ENCODE measurements at places on chromosomes 6 and 20.
A peak's percentile ranks its signal among the peaks of the same experiment; 100 is the strongest.

DNA sequence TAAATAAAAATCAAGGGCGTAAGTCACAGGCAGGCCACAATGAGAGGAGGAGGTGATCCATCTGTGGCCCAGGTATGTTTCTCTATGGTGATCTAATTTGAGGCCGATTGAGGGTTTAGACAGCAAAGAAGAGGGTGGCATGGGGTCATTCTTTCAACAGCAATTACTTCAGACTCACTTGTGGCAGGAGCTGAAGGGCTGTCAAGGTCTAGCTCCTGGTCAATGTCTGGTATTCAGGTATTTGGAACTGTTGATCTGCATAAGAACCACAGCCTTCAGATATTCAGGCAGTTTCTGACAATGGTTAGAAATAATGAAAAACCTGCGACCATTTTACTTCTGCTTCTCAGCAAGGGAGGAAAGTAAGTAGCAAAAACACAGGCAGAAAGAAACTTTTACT is 259.6 kb downstream of the FOXC1 start:
- no peak for DNase-seq

DNA sequence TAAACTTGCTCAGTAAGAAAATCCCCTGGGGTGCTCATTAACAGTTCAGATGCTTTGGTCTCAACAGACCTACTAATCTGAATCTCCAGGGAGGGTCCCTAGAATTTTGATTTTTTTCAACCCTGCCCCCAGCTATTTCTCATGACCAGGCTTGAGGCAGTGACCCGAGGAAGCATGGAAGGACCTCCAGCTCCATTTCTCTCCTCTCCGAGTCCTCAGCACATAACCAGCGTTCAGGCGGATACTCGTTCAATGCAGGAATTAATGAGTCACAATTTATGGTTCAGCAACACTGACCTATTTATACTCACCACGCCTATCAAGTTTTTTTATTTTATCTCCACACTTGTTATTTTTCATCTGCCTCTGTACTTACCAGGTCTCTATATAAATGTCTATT is 369.2 kb upstream of the CDH4 start:
- no peak for DNase-seq

GRCh38 chr6:1635305-1636010 is 25.7 kb downstream of the FOXC1 start:
- no peak for DNase-seq

DNA sequence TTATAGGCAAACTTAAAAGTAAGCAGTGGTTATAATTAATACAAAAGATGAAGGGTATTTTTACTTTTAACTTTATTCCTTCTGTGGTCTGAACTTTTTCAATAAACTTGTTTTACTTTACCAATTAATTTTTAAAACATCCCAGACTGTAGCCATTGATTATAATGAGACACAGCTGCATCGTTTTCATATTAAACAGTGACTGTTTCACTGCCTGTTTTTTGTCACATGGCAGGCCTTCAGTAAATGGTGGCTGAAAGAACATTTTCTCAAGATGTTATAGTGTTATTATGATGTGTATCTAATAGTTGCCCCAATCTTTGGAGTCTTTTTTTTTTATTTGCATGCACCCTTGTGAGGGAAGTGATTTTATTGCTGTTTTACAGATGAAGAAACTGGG is 95.1 kb downstream of the PLCB4 start:
- DNase-seq = no peak

- no peak for DNase-seq
Observed at GRCh38 chr6:150177952-150178520, 35.2 kb downstream of the PPP1R14C start.

GRCh38 chr20:50408526-50409364 is 101.4 kb upstream of the PTPN1 start:
- DNase-seq = no peak

DNA sequence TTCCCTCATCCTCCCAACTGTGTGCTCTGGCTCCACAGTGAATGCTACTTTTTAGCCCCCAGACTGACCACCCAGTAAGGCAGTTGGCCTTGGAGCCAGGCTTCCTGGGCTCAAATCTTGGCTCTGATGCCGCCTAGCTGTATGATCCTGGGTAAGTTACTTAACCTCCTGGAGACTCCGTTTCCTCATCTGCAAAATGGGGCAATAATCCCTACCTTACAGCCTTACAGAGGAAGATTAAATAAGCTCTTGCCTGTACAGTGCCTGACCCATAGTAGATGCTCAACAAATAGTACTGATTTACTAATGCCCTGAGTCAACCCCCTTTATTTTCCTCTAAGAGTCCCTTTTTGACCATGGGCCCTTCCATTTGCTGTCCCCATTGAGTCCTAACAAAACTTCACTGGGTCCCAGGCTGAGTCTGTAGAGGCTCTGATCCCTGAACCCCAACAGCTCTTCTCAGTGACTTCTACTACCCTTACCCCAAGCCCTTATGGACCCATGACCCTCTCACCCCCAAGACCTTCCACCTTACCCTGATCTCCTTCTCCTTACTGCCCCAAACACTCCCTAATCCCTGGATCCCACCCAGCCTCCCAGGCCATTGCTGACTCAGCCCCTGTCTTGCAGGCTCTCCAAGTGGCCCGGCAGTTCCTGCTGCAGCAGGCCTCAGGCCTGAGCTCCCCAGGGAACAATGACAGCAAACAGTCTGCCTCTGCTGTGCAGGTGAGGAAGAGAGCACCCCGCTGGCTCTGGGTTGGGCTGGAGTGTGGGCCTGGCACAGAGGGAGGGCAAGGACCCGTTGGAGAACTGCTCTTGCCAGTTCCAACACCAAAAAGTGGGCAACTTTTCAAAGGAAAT is 31.4 kb downstream of the FOXP4 start:
- DNase-seq = no peak

- no peak for DNase-seq
Observed at GRCh38 chr6:138493413-138493812, 5.9 kb downstream of the NHSL1 start.

GRCh38 chr20:50107796-50108331 is 5.1 kb downstream of the UBE2V1 start:
- no peak for DNase-seq

- DNase-seq = no peak
Observed at GRCh38 chr6:141050471-141050870, 1082.3 kb upstream of the GJE1 start.

GRCh38 chr20:33915726-33916331 is 77.9 kb upstream of the RALY start:
- peak; percentile 47 for DNase-seq

GRCh38 chr6:14658886-14659561 is 541.5 kb downstream of the CD83 start:
- no peak for DNase-seq

- no peak for DNase-seq
Observed at GRCh38 chr20:52482044-52482443, 290.5 kb upstream of the ZFP64 start.

DNA sequence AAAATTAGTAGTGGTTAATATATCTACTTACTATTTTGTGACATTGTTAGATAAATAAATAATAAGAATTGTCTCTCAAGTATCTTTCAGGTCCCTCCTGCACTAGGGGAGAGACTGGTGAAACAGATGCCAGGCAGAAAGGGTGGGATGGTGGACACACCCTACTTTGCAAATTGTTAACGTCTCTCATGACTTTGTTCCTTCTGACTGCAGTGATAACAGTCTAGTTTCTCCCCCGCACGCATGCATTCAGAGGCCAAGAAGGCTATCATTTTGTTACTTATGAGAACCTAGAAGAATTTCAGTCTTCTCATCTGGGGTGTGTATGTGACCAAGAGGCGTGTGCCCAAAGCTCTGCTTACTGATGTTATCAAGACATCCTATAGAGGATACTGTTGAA is 152.3 kb downstream of the EDN1 start:
- no peak for DNase-seq

DNA sequence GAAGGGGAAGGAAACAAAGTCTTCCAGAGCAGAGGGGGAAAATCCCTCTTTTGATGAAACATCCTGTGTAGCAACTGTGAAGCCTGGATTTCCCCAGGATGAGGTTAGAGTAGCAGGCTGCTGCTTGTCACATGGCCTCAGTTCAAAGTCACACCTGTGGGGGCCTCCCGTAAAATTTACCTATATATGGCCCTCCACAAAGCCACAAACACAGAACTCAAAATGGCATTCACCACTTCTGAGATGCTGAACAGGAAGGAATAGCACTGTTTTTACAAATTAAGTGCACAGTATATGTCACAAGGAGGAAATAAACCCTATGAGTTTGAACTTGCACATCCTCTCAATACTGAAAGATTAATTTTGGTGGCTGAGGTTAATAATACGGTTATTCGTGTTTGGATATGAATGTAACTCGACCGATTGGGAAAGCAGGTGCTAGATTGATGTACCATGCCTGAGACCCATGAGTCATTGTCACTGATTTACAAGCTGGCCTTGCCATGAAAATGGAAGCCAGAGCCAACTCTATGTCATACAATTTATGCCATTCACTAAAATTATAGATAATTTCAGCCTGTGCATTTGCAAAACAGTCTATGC is 70.6 kb downstream of the SGK1 start:
- DNase-seq = peak; percentile 34

- DNase-seq = no peak
Observed at GRCh38 chr6:156795825-156796224, 18.6 kb downstream of the ARID1B start.

GRCh38 chr20:56656632-56657031 is 27.5 kb downstream of the TFAP2C start:
- DNase-seq = no peak

DNA sequence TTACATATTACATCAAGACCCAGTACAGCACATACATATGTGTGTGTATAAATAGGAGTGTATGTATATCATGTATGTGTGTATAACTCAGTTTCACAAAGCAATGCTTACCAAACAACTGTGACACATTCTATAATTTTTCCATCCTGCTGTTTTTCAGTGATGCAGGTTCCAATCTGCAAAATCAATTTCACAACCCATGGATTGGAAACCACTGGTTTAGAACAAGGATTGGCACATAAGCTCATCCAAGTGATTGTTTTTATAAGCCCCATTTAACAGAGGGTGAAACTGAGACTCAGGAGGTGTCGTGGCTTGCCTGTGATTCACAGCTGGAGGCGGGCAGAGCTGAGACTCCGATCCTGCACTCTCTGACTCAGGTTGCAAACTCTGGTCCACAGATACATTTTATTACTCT is 158.2 kb downstream of the ZMYND8 start:
- DNase-seq = peak; percentile 56

DNA sequence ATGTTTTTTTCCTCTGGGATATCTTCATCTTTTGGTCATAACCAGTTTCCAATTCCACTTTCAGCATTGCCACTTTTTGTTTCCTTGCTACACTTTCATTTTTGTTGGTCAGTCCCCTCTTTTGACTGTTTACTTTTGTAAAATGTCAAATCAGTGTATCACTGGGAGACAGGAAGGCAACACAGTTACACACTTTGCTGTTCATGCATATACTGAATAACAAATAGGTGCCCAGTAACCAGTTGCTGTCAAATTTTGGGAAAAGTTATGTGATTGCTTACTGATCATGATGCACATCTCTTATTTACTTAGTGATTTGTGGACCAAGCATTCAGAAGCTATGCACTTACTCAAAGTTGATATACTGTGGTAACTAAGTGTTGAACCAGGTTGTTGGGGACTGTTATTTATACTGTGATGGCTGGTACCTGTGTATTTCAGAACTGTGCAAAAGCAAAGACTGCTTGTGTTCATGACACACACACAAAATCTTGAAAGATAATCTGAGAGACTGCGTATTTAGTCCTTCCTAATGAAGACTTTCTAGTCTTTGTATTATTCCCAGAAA is 41.0 kb downstream of the ZNF292 start:
- DNase-seq = no peak

DNA sequence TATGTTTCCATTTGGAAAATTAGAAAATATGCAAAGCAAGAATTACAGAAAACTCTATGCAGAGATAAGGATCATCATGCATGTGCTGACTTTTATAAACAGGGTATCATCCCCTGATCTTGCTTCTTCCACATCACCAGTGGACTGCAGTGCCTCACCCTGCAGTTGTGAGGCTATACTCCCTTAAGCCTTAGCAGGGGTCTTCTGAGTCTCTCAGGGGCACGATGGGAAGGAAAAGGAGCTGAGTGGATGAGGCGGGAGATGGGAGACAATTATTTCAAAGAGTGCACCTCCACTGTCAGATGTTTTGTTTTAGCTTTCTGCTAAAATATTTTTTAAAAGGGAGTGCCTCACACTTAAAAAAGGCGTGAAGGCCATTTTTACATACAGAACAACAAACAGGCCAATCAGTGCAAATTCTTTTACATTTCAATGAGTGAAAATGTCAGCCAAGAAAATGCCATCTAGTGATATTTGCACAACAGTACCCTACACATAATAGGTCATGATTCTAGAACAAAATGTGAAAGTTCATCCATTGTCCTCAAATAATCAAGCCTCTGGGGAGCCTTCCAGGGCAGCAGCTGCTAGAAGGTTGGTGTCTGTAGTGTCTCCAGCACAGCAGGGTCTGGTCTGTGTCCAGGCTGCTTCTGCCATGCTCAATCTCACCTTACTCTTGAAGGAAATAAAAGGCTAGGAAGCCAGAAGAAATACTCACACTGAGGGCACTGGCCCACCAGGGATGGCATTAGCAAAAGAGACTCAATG is 13.2 kb upstream of the SERPINB9 start:
- no peak for DNase-seq

GRCh38 chr6:121158438-121158837 is 175.8 kb downstream of the TBC1D32 start:
- DNase-seq = no peak

GRCh38 chr6:21772477-21772876 is 178.9 kb downstream of the SOX4 start:
- no peak for DNase-seq

DNA sequence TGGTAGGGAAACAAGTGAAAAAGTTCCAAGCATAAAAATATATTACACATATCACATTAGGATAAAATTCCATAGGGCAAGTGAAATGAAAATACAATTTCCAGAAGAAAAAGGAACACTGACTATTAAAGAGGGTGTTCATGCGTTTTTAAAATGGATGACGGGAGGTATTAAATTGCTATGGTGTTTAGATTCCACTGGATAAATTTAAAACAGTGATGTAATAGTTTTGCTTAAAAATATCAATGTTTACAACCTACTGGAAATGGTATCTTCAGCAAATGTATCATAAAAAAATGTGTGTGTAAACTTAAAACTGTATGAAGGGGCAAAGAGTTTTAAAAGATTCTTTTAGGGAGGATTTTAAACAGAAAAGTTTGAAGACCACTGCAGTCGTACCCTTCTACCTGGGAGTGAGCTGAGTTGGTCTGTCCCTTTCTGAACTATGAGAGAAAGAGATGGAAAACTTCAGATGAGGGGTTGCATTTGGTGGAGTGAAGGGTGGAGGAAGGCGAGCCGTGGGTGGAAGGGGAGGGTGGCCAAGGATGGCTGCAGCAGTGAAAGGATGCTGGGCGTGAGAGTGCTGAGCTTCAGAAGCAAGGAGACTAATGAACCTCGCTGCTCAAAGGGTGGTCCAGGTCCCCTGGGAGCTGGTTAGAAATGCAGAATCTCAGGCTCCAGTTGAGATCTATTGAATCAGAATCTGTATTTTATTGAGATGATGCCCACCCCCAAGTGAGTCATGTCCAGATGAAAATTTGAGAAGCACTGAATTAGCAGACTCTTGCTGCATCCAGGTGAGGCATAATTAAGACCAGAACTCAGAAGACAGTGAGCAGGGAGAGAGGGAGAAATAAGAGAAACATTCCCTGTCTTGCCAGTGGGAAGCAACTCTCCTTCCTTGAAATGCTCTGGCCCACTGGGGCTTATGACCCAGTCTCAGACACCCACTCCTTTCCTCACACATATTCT is 54.5 kb upstream of the MRPS10 start:
- no peak for DNase-seq

- DNase-seq = no peak
Observed at GRCh38 chr6:24721461-24722215, 2.7 kb upstream of the C6orf62 start.

GRCh38 chr20:58721951-58722778 is 29.6 kb downstream of the NPEPL1 start:
- no peak for DNase-seq
